ENCODE measurements at places on chromosomes 4 and X. TPM values are rescaled to one million over a fixed set of nuclear protein-coding genes. Genes with fewer than 3 reads are reported as not detected.

Gene CTAG1A
- total RNA-seq = not detected

Gene P2RY10
- total RNA-seq = not detected

Gene C4orf50
- not detected for total RNA-seq

- no peak for DNase-seq
Measured at GRCh38 chr4:176441594-176441993, 121.8 kb downstream of the SPCS3 start.

Gene HSFX1
- 0.25 TPM for total RNA-seq

DNA sequence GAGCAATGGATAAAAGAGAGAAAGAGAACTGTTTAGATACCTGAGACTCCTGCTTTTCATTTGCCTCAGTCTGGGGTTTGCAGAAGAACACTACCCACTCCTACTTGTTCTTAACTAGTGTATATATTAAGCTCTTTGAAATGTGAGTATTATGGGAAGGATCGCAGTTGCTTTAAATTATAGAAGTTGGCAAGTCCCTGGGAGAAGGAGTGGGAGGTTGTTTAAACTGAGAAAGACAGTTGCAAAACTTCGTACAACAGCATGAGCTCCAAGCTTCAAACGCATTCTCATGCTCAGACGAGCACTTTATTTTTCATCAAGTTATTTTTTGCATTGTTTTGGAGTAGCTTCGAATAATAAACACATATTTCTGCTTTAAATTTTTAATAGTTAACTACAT is 88.1 kb upstream of the C1QTNF7 start:
- no peak for DNase-seq

- DNase-seq = peak; percentile 82
Measured at GRCh38 chr4:82988323-82988832, 22.2 kb downstream of the LIN54 start.

Gene MAD2L1
- 15.7 TPM for total RNA-seq

Gene FAM114A1
- total RNA-seq = 318 TPM

DNA sequence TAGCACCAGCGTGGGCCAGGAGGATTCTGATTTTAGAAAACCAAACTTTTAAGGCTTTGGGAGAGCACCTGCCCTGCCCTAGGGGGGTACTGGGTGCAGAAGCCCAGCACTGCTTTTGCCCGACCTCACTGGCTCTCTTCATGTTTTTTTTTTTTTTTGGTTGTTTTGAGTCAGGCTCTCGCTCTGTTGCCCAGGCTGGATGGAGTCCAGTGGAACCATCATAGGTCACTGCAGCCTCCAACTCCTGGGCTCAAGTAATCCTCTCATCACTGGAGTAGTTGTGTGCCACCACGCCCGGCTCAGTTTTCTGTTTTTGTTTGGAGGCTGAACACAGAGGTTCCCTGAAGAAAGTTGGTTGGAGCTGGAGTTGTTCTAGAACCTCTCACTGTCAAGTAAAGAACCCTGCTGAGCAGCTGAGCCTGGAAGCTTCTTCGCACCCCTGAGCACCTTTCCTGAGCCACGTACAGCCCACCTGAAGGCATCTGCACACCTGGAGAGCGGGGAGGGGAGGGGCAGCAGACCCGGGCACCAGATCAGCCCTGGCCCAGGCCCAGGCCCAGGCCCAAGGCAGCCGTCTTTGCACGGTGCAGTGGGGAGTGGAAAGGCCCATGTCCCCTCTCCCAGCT is 49.5 kb downstream of the SHROOM2 start:
- peak; percentile 37 for DNase-seq

Gene MSANTD1
- total RNA-seq = 2.1 TPM

DNA sequence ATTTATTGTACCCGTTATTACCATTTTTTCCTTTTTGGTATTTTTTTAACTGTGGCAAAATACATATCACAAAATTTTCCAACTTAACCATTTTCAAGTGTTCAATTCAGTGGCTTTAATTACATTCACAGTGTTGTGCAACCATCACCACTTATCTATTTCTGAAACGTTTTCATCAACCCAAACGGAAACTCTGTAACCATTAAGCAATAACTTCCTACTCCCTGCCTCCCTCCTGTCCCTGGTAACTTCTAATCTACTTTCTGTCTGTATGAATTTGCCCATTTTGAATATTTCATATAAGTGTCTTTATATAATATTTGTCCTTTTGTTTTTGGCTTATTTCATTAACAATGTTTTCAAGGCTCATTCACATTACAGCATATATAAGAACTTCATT is 57.4 kb upstream of the MSN start:
- peak; percentile 14 for DNase-seq

Gene MAGEA9B
- not detected for total RNA-seq

GRCh38 chr4:116101321-116101720 is 984.1 kb downstream of the TRAM1L1 start:
- DNase-seq = no peak

DNA sequence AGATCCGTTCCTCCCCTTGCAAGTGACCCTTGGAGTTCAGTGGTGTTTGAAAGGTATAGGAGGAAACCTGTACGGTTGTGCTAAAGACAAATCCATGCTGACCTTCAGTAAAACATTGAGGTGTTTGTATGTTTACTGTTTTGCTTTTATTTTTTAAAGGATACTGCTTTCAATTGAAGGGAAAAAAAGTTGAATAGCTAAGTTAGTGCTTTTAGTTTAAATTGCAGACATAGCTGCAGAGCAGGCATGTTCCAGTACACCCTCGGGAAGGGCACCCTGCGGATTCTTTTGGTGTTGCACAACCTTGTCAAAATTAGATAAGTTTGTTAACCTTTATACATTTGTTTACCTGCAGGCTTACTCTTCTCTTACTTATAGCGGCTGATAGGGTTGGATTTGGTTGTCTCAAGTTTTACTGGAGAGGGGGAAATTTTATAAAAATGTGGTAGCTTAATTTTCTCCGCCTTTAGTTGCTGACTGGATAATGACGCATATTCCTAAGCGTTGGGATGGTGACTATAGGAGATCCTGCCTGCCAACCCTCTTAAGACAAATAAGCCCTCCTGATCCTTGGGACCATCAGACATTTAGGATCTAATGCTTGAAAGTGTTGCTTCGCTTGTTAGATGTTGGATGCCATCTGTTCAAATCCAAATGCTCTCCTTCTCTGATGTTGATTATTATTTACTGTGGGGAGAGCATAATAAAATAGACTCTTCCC is 2.0 kb downstream of the RAPGEF2 start:
- peak; percentile 77 for DNase-seq

Gene SLC26A1
- 0.22 TPM for total RNA-seq

DNA sequence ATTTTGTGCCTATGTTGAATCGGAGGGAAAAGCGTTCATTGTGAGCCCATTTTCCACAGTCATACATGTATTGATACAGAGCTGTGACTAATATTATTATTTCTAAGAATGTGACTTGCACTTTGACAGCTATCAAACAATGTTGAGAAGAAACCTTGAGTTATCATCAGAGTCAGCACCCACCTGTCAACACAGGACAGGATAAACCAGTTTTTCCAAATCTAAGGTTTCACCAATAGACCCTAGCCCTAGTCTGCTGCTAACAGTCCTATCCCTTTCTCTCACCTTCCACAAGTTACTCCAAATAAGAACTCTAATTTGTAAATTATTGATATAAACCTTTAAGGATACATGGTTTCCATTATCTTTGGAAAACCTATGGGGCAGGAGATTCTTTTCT is 47.7 kb upstream of the DHX15 start:
- DNase-seq = no peak

DNA sequence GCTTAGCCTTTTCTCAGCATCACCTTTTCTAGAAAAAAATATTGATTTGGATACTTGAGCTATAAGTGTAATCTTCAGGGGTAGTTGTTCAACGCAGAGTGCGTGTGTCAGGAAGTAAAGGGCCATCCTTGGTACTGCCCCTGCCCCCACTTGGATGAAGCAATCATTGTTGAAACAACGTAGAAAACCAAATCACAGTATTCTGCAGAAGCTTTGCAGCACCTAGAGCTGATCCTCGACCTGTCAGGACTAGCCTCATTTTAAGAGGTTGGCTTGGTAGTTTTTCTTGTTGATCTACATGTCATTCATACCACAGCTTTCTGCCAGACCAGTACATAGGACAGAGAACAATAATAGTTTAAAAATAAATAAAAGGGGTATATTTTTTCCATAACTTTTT is 65.3 kb upstream of the MYOZ2 start:
- DNase-seq = no peak

DNA sequence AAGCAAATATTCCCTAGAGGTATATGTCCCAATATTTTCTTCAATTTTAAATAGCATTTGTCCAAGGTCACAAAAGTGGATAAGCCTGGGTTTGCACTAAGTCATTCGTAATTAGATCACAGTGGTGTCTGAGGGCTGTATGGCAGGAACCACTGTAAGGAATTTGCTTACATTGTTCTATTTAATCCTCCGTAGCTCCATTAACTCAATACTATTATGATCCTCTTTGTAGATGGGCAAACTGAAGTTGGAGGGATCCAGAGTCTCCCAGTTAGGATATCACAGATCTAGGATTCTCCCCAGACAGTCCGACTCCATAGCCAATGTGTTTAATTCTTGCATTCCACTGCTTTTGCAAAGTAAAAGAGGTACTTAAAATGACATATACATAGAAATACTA is 242.7 kb upstream of the DCAF8L1 start:
- DNase-seq = no peak

Gene ASB12
- total RNA-seq = not detected

DNA sequence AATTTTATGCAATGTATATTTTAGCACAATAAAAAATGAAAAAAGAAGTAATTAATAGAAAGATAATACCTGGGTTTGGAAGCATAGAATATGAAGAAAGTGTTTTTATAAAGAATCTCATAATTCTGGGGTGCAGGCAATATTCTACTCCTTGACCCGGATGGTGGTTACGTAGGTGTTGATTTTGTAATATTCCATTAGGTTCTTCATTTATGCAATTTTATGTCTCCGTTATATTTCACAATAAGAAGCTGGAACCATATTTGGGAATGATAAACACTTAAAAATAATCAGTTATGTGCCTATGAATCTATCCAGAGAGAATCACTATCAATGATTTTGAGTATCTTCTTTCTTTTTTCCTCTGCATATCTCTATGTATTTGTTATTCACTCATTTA is 38.5 kb downstream of the CHRNA9 start:
- no peak for DNase-seq

- DNase-seq = no peak
Measured at GRCh38 chrX:101220662-101221260, 1.2 kb downstream of the DRP2 start.

DNA sequence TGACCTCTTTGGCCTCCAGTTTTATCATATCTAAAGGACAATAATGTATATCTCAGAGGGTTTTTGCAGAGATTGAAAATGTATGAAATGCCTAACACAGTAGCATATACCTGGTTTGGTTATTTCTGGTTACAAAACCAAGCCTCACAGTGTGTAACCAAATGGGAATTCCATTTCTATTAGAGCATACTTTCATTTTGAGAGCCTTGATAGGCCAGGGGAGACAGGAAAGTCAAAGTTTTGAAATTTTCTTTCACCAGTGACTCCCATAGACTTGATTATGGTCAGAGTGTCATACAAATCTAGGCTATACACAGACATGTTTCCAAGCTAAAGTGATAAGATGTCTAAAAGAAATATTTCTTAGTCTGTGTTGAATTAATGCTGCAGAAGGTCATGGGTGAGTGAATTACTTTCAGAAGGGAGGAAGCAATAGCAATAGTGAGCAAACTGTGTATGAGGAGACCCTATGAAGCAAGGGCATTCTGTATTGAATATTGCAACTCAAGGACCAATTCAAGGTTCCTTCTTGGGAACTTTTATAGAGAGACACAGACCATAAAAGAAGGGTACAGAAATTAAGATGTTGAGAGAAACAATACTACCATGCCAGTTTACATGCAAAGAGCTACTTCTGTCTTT is 151.1 kb downstream of the PDE5A start:
- DNase-seq = peak; percentile 9

Data from GM23248 (cell line).